ENCODE measurements at places on chromosomes 1 and 21.
A peak's percentile ranks its signal among the peaks of the same experiment; 100 is the strongest.

- peak; percentile 79 for DNase-seq
Measured at GRCh38 chr1:160124705-160125478, 9.3 kb downstream of the ATP1A2 start.

DNA sequence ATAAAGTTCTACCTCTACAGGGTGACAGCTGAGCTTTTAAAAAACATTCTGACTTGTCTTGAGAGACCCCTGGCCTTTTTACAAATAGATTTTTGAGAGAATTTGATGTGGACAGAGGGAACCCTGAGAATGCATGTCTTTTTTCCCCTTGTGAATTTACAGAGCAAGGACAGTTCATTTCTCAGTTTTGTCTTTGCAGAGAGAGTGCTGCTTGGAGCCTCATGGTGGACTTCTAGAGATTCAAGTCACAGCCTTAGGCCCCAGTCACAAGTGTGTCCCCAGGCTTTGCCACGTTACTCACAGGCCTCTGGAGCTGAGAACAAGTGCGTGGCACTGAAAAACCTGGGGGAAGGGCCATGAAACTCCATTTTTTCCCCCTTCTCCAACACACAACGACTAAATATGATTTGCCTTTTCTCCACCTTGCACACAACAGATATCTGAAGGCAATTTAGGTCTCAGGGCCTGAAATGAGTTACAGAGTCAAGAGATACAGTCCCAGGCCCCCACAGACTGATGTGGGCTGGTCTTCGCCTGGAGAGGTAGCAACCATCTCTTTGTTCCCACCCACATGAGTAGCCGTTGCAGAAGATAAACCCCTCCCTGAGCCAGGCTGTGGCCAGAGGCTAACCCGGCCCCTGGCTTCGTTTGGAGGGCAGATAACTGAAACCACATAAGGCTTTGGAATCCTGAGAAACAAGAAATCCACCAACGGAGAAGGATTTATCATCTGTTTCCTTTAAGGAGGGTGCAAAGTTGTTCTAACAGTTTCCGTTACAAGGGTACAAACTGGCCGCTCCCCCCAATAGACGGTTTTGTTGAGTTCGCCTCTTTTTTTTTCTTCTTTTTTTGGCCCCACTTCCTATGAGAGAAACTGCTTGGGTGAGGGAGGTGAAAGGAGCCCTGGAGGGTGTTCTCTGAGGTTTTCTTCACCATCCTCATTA lies 1.0 kb upstream of the PIGV start:
- DNase-seq = peak; percentile 78

- no peak for DNase-seq
Measured at GRCh38 chr1:107228704-107229371, 88.0 kb downstream of the NTNG1 start.

DNA sequence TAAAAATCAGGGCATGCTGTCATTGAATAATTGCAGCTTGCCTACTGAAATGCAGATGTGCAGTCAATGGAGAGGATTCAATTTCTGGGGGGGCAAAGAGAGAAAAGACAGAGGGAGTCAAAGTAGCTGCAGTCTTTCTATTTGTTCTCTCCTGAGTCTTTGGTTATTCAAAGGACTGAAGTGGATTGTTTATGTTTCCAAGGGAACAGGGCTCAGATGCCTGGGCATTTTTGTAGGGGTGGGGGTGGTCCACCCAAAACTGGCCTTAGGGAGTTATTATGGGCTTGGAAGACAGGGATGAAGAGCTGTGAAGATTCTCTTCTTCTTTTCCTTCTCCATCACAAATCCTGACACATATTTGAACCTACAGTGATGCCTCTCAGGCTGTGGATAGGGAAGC lies 408.8 kb upstream of the DAB1 start:
- no peak for DNase-seq

DNA sequence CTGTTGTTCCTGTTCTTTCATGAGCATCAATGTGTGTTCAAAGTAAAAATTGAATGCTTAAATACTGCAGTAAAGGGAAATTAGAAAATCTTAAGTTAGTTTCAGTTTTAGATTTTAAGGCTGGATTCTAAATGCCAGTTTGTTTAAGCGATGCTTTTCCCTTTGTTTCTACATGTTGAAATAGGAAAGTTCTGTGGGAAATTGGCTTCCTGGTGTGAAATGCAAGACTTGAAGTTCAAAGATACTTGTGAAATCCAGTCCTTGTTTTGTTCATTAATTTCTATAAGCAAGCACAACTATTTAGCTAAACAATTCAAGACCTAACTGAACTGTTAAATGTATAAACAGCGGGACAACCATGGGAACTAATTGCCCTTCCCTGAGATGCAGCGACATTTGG lies 149.1 kb downstream of the LYPLAL1 start:
- DNase-seq = no peak

- DNase-seq = peak; percentile 93
Measured at GRCh38 chr1:52856026-52856425, 13.5 kb downstream of the ZYG11A start.

- no peak for DNase-seq
Measured at GRCh38 chr1:205429762-205430695, 8.2 kb upstream of the LEMD1 start.

DNA sequence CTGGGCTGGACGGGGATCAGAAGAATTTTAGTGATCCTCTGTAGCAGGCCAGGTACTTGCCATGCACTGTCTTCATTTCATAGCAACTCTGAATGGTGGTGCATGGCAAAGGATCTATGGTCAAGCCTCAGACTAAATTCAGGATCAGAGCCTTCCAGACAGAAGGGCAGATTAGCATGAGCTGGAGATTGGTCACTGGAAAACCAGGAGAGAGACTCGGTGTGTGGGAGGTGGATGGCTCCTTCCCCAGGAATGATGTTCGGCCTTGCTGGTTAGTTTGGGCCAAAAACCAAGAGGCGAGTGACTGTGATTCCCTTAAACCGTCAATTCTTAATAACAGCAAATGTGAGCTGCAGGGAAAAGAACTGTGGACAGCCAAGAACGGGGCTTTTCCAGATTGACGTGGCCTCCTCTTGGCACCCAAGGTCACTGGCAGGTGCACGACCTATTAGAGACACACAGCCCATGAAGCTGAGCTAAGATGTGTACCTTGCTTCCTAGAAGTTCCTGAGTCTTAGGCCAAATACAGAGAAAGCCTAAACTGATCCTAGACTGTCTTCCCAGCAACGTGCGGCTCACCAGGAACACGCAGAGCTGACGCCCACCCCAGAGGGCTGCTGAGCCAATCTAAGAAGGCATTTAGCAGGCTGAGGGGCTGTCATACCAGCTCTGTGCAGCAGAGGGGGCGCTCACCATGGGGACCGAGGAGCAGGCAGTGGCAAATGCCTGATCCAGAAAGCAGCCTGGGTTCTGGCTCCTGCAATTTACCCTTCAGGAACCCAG lies 18.5 kb downstream of the ALDH4A1 start:
- no peak for DNase-seq

- DNase-seq = no peak
Measured at GRCh38 chr1:198491596-198491995, 48.9 kb downstream of the ATP6V1G3 start.

- DNase-seq = no peak
Measured at GRCh38 chr1:27994060-27994459, 34.3 kb downstream of the XKR8 start.

GRCh38 chr1:235045921-235046601 lies 82.6 kb downstream of the TOMM20 start:
- no peak for DNase-seq

- DNase-seq = no peak
Measured at GRCh38 chr1:17531682-17532487, 7.6 kb upstream of the ARHGEF10L start.

DNA sequence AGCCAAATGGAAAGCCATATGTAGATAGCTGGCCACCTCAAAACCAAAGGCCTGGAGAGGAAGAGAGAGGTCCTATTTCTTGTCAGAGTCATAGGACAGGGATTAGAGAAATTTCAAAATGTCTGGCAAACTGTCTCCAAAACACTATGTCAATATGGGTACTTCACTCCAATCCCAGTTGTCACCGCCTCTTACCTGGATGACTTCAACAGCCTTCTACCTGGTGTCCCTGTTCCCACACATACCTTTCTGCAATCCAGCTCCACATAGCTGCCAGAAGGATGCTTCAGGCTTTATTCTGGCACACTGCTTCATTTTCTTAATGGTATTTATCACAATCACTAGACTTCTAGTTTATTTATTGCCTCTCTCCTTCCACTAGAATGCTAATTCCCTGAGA lies 14.5 kb downstream of the PTGER3 start:
- no peak for DNase-seq

DNA sequence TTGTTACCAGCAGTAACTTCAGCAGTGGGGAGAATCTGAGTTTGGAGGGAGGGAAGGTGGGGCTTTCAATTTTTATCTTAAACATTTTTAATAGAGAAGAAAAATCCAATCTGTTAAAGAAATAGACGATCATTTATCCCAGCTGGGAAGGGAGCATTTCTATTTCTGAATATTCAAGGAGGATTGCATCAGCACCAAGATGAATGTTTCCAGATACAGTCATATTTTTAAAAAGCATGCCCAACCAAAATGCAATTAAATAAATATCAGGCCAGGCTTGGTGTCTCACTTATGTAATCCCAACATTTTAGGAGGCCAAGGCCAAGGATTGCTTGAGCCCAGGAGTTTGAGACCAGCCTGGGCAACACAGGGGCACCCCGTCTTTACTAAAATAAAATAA lies 1.7 kb upstream of the ATP1A4 start:
- no peak for DNase-seq

GRCh38 chr1:84037758-84038611 lies 39.1 kb upstream of the TTLL7 start:
- peak; percentile 91 for DNase-seq

Data from PC-9 (cell line).